LHCN-M2 (cell line): ENCODE measurements at places on chromosomes 11 and 22. TPM values are rescaled to one million over a fixed set of nuclear protein-coding genes. Genes with fewer than 3 reads are reported as not detected.

The SIK2 gene
- total RNA-seq: 11.3 and 12.2 TPM in 2 replicates

The TUB gene
- total RNA-seq: 4.1 and 5.3 TPM in 2 replicates

The VWCE gene
- total RNA-seq: 1.2 and 1.7 TPM in 2 replicates

The BCO2 gene
- 0.19 and 0.23 TPM in 2 replicates for total RNA-seq

The WT1 gene
- 0.75 and 0.96 TPM in 2 replicates for total RNA-seq

The COMT gene
- 290 and 350 TPM in 2 replicates for total RNA-seq

The RELT gene
- 12.9 and 13.0 TPM in 2 replicates for total RNA-seq

The FOLH1 gene
- not detected in 2 replicates for total RNA-seq

The C11orf65 gene
- 0.83 and 1.3 TPM in 2 replicates for total RNA-seq

The SEZ6L gene
- not detected in 2 replicates for total RNA-seq

The RBMXL2 gene
- not detected in 2 replicates for total RNA-seq

The YWHAH gene
- 154 and 167 TPM in 2 replicates for total RNA-seq

- DNase-seq: peak; percentile 83
These were observed 461 bp upstream of the EED start for GRCh38 chr11:86244063-86244521.

- no peak for DNase-seq
These were observed 32.9 kb upstream of the RFPL3 start for GRCh38 chr22:32324505-32325415.

- no peak for DNase-seq
These were observed 10.7 kb downstream of the LMO1 start for GRCh38 chr11:8252946-8253345.

- DNase-seq: no peak
These were observed 1341.4 kb downstream of the LRRC4C start for GRCh38 chr11:40118026-40118425.

DNA sequence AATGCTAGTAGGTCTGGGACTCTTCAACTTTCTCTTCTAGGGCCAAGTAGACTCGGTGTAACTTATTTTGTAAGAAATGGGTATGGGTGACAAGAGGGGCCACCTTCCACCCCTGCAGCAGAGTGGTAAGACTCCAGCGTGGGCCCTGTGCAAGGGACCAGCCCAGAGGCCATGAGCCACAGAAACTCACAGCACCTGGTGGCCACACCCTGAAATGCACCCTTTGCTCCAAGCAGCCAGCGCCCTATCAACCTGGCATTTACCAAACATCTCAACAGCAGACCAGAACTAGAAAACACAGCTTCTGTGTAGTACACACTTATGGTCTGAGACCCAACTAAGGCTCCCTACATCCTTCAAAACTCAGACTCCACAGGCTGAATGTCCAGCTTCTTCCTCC, 5.7 kb downstream of the CDCA5 start:
- DNase-seq: peak; percentile 19

DNA sequence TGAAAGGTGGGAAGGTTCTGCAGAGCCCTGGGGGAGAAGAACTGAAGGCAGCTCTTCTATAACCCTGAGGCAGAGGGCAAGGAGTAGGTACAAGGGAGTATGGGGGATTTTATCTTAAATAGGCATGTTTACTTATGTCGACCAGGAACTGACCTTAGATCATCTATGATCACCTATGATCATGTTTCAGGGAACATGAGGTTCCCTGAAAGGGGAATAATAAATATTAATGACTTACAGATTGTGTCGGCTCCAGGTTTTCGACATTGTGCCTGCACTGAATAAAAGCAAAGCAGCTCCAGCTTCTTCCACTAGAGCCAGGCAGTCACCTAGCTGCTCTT, 9.9 kb downstream of the GSTP1 start:
- no peak for DNase-seq

- DNase-seq: peak; percentile 87
These were observed 396.8 kb downstream of the GUCY1A2 start for GRCh38 chr11:106621484-106621883.

DNA sequence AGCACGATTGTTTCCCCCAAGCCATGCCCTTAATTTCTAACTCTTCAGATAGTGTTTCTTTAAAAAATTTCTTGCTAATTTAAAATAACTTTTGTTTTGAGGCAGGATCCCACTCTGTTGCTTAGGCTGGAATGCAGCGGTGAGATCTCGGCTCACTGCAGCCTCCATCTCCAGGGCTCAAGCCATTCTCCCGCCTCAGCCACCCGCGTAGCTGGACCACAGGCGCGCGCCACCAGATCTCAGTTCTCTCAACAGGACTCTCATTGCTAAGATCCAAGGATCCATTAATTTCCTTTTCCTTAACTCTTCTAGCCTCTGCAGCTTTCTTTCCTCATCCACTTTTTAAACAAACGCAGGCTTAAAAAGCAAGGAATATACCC, 327 bp upstream of the MED17 start:
- DNase-seq: no peak

GRCh38 chr11:114348200-114349191, 51.8 kb downstream of the C11orf71 start:
- DNase-seq: peak; percentile 77

DNA sequence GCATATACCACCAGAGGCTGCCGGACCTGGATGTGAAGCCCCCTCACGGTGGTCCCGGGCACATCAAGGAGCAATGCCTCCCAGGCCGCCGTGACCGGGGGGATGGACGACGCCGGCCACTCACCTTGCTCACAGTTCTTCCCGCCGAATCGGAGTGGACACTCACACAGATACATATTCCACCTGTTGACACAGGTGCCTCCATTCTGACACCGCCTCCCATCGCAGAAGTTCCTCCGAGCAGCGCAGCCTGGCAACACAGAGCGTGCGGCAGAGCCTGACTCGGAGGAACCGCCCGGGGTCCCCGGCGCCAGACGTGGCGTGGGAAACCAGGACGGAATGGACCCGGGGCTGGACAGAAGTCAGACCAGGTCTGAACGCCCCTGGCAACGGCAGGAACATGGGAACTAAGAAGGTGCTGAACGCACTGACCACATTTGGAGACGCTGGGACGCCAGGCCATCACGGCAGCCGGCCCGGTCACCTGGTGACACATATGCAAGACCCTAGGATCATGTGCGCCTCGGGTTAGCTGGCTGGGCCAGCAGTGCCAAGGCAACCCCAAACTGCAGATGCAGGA, 74.2 kb downstream of the TRMU start:
- no peak for DNase-seq

GRCh38 chr11:65912845-65913244, 6.0 kb downstream of the C11orf68 start:
- DNase-seq: peak; percentile 94

- no peak for DNase-seq
These were observed 6.2 kb upstream of the OR5W2 start for GRCh38 chr11:55920537-55920936.

GRCh38 chr11:130710497-130711012, 205.7 kb downstream of the SNX19 start:
- DNase-seq: no peak

- no peak for DNase-seq
These were observed 72.0 kb downstream of the TP53I11 start for GRCh38 chr11:44878711-44879110.

- DNase-seq: no peak
These were observed 289.8 kb downstream of the CTTN start for GRCh38 chr11:70688142-70688541.

DNA sequence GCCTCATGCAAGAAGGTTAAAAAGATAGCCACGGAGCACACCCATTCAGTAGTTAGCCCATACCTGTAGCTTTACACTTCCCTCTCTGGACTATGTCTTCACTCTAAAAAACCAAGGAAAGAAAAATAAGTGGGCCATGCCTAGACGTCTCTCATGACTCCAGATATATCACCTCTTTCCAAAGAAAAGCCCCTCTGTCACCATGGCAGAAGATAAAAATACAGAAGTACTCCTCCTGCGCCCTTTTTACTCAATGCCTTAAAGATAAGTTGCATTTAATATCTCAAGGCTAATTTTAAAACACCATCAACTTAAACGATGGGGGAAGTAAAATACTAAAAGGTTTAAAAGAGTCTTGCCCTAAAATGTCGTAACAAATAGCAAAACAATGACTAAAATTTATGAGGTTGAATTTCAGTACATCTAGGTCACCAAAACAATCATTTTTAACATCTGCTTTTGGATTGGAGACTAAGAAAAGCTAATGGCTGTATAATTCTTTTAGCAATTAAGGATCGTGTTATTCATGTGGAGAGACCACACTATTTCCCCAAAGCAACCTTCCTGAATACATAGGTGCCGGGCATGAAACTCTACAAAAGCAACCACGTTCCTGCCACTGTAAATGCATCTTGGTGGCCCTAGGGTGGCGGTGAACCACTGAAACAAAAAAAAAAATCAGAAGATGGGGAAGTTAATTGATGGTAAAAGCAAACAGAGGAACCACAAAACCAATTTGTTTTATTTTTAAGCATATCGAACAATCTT, 46.0 kb downstream of the CELF1 start:
- DNase-seq: peak; percentile 24

- DNase-seq: no peak
These were observed 17.6 kb upstream of the BDNF start for GRCh38 chr11:27717801-27718229.

GRCh38 chr11:123590296-123590912, 64.0 kb downstream of the SCN3B start:
- DNase-seq: peak; percentile 85

GRCh38 chr22:46576556-46577367, 39.3 kb upstream of the CELSR1 start:
- DNase-seq: peak; percentile 36

GRCh38 chr22:23530106-23530505, 50.0 kb downstream of the IGLL1 start:
- DNase-seq: no peak

DNA sequence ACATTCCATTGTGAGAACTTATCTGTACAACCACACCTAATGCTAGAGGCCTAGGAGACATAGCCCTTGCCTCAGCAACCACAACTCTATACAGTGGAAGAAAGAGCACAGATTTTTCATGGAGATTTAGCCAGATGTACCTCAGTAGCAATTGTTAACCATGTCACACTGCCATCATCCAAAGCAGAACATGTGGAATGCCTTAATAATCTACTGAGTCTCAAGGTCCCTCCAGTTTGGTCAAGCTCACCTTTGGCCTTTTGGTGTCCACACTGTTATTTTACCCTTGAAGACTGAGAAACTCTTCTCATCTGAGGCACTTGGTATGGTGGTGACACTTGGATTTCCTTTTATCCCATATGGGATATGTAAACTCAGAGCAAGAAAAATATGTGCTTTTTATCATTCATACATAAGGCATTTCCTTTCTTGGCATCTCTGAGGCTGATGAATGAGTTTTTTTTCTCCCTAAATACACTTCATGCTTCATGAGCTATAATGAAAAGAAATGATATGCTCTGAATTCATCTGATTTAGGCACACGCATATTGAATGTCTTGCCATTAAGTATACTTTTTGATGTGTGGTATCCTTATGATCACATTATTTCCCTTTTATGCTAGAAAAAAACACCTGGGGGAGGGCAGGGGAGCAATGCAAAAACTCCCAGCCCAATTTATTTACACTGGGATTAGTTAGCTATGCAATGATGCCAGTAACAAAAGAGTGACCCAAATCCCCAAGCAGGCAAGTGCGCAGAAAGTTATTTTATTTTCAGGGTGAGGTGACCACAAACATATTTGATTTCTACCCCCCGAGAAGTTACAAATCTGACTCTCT, 63.3 kb upstream of the ME3 start:
- peak; percentile 62 for DNase-seq

- DNase-seq: no peak
These were observed 6.8 kb downstream of the LIF start for GRCh38 chr22:30239488-30240405.

DNA sequence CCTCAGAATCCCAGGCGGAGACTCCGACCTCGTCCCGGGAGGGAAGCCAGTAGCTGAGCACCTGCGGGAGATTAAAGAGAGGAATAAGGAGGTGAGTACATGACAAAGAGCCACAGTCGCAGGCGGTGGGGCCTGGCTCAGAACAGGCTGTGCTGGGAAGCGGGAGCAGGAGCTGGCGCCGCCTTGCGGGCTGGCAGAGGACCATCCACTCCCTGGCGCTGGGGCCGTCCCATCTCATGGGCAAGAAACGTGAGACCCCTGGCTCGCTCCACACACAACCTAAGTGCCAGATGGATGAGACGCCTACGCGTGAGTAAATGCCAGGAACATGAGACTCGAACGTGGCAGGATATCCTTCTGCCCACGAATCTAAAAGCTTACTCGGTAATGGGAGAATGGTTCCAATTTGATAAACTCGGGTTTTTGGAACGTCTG, 6.3 kb downstream of the CEND1 start:
- DNase-seq: no peak

DNA sequence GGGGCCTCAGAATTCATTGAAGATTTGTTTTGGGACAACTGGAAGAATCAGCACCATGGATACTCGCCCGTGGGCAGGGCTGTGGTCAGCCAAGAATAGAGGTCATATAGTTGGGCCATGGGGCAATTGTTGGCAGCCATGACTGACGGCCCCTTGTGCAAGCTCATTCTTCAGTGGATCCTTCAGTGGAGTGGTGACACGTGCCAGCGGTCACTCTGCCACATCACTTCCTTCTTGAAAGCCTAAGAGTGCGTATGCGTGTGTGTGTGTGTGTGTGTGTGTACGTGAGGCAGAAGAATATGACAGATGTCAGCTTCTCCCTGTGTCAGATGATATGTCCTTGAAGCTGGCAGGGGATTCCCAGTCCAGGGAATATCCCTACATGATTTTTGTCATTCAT, 1.8 kb upstream of the IL18BP start:
- peak; percentile 63 for DNase-seq

GRCh38 chr22:35455529-35455928, 55.6 kb downstream of the MCM5 start:
- DNase-seq: no peak

- peak; percentile 35 for DNase-seq
These were observed 38.5 kb upstream of the PPARA start for GRCh38 chr22:46111645-46112306.

DNA sequence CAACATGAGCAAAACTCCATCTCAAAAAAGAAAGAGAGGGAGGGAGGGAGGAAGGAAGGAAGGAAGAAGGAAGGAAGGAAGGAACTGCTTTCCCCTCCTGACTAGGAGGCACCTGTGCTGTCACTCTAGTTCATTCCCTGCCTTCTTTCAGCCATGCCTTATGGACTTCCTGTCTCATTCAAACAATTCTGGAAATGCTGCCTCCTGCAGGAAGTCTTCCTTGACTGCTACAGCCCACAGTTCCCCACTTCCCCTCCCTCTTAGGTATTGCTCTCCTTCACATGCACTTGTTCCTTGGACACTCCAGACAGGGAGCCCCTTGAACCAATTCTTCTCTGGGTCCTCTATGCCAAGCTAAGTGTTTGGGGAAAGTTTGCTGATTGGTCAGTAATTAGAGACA, 31.6 kb upstream of the WNT11 start:
- DNase-seq: peak; percentile 60
